ENCODE measurements at places on chromosomes 6 and 20.

DNA sequence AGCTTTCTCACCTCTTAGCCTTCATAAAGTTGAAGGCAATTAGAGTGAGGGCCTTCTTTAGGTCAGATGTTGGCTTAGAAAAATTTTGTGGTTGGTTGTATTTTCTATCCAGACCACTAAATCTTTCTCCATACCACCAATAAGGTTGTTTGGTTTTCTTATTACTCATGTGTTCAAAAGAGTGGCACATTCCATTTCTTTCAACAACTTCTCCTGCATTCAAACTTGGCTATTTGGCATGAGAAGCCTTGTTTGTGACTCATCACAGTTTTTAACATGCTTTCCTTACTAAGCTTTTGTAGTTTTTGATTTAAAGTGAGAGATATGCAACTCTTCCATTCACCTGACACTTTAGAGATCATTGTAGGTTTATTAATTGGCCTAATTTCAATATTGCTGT is 949.6 kb downstream of the TBC1D32 start:
- DNase-seq: no peak

- no peak for DNase-seq
Observed at GRCh38 chr6:90049295-90049694, 155.0 kb downstream of the GJA10 start.

- DNase-seq: no peak
Observed at GRCh38 chr6:169720207-169720855, 4.0 kb downstream of the PHF10 start.

DNA sequence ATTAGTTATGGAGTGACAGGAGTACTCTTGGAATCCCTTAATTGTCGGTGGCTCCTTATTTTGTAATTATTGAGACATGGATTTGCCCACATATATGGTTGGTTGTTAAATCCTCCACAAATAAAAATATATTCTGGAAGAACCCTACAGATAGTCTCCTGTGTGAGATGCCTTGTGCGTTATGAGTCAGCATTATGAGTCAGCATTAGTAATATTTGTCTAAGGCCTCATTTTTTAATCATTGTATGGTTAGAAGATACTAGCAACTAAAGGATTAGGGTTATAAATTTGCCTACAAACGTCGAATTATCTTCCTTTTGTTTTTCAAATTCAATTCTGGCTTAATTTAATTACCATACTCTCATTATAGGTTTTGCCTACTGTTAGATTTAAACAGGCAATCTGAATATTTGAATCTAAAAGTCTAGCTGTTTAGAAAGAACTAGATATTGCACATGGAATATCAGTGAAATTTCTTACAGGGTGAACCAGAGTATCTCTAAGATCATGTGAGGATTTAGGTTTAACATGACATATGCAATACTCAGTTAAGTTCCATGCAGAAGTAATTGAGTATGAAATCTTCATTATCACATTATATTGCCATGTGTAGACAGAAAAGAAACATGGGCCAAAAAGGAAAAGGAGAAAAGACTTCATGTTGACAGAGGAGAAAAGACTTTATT is 5.9 kb downstream of the C6orf58 start:
- DNase-seq: no peak

- DNase-seq: no peak
Observed at GRCh38 chr6:108596956-108597355, 36.2 kb downstream of the FOXO3 start.
